OCI-M1 (cell line): ENCODE measurements at places on chromosomes 7 and 10.

GRCh38 chr10:85446827-85447226 lies 919.8 kb downstream of the GRID1 start:
- DNase-seq: no peak

GRCh38 chr10:98293550-98294269 lies 25.7 kb upstream of the LOXL4 start:
- DNase-seq: no peak

GRCh38 chr10:126661841-126662515 lies 8.5 kb downstream of the C10orf90 start:
- DNase-seq: no peak

- no peak for DNase-seq
These were observed 55.0 kb upstream of the JCAD start for GRCh38 chr10:30114401-30114800.

- DNase-seq: no peak
These were observed 1.6 kb downstream of the VSTM4 start for GRCh38 chr10:49113741-49114141.

- no peak for DNase-seq
These were observed 14.0 kb upstream of the CDK14 start for GRCh38 chr7:90582164-90582563.

- no peak for DNase-seq
These were observed 78.8 kb downstream of the INPP5A start for GRCh38 chr10:132616170-132616995.

GRCh38 chr7:134552105-134552504 lies 3.2 kb downstream of the AKR1B15 start:
- no peak for DNase-seq

DNA sequence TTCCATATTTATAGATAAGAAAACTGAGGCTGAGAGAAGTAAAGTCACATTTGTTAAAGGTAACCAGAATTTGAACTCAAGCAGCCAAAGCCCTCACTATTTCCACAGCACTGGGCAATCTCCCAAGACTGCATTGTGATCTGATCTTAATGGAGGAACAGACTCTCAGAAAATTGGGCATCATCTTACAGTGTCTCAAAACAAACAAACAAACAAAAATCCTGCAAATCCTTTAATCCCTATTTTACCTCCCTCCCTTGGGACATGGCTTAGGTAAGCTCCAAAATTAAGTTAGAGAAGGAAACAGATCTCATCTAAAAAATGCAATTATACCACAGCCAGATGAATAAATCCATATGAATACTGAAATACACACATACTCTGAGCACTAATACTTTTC lies 57.5 kb downstream of the FHIP2A start:
- no peak for DNase-seq

DNA sequence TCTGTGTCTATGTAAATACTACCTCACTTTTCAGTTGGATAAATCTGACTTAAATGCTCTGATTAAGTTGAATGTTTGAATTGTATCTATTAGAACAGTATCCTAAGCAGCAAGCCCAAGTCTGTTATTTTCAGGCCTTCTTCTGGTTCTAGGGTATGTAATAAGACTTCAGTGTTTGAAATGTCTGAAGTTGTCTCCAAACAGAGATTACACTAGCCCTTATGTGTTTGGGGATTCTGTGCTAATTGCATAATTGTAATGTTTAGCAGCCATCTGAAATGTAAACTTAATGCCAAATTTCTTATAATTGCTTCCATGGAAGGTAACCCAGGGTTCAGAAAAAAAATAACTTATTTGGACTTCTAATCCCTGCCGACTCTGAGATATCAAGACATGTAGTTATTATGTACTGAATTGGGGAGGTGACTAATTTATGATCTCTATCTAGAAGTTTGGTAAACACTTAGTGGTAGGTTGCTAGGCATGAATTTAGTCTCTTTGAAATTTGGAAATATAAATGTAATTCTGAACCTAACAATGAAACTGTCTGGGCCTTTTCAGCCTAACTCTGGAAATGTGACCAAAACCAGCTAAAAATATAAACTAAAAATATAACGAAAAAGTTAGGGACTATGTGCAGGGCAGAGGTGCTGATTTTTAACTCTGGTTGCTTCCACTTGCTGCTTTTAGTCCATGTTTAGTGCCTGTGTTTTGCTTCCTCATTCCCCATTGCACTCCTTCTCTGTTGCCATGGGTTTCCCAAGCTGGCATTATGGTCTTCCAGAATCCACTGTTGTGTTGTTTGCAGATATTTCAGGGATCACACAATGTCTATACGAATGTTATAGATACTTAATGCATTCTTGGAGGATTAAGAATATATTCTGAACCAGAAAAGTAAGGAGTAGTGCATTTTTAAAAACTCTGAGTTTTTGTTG lies 54.8 kb downstream of the MCU start:
- DNase-seq: no peak

DNA sequence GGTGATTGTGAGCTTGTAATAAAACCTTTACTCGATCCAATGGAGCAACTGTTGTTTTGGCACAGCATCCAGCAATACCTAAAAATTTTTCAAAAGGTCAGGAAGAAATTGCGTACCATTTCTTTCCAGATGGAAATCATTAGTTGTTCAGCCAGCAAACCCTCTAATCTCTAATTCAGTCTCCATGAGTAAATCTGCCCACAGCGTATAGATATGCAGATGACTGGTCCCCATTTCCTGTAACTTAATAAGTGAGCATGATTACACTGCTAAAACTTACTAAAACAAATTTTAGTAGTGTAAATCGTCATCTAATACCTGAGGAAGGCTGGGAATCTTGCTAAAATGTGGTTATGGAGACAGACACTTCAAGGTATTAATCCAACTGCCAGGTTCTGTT lies 10.6 kb downstream of the SLC25A16 start:
- DNase-seq: no peak

DNA sequence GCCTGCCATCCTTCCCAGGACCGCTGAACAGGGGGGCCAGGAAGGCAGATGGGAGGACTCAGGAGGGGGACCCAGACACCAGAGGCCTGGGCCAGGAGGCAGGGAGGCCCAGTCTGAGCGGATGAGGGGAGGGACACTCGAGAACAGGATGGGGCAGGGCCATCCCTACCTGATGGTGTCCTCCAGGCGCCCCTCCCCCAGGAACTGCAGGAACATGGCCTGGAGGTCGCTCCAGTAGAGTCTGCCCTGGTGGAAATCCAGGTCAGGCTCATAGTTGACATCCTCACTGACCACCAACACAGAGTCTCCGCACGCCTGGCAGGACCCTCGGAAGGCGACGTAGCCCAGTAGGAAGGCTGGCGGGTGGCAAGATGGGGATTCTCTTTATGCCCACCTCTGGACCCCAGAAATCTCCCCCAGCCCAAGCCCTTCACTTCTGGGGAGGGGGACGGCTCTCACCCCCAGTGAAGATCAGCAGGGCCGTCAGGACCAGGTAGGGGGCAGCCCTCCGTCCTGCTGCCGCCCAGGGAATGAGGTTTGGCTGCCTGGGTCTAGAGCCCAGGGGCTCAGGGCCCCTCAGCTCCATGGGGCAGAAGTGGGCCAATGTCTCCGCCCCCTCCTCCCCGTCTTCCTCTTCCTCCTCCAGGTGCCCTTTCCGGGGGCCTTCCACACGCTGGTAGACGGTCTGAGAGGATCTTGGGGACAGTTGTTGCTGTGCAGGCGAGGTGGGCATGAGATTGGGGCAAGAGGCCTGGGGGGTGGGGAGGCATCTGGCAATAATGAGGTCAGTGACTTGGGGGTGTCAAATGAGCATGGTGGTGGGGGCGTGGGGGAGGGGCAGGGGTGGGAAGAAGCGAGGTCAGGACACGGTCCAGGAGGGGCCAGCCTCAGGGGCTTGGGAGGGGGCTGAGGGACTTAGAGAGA lies 573 bp downstream of the TFR2 start:
- DNase-seq: peak; percentile 88

DNA sequence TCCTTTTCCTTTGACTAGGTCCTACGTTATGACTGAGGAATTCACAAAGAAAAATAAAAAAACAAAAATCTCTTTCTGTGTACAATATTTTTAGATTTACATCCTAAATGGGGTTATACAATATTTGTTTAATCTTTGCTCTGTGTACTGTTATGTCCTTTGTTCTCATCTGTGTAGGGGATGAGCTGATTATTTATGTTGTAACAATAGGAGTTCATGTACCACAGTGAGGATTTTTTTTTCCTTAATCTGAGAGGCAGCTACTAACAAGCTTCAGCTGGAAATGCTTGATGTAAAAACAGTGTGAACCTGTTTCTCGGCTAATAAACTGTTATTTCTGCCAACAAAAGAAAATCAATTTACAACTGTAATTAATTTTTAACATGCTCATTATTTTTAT lies 58.0 kb downstream of the ORC5 start:
- DNase-seq: no peak

GRCh38 chr7:26233902-26234511 lies 32.5 kb downstream of the CBX3 start:
- DNase-seq: peak; percentile 75

DNA sequence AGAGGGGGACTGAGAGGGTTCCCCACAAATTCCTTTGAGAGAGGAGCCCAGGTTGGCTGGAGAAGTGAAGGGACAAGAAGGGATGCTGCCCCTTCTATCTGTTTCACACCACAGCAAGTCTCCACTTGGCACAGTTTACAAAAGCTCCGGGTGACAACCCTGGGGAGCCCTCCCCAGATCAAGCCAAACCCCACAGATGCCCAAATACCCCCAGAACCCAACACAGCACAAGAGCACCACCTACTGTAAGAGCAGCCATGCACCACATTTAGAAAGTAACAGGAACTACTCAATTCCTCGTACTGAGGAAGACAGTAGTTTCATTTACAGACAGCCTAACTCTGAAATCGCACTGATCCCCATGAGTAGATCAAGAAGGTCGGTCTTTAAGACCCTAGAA lies 67.8 kb upstream of the ATP6V0A4 start:
- DNase-seq: peak; percentile 44

DNA sequence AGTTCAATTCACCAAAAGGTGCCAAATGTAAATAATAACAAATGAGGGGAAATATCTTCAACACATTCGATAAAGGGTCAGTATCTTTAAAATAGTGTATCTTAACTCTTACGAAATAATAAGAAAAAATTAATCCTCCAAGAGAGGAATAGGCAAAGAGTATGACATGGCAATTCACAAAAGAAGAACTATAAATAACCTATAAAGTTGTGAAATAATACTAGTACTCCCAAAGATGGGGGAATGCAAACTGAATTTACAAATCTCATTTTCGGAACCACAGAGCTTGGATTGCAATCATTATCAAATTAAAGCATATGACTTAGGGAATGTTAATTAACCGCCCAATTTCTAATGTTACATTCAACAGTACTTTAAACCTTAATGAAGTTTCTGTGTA lies 78.2 kb upstream of the TARP start:
- DNase-seq: no peak
